ENCODE measurements at places on chromosomes 3 and 15. TPM values are rescaled to one million over a fixed set of nuclear protein-coding genes. Genes with fewer than 3 reads are reported as not detected.

DNA sequence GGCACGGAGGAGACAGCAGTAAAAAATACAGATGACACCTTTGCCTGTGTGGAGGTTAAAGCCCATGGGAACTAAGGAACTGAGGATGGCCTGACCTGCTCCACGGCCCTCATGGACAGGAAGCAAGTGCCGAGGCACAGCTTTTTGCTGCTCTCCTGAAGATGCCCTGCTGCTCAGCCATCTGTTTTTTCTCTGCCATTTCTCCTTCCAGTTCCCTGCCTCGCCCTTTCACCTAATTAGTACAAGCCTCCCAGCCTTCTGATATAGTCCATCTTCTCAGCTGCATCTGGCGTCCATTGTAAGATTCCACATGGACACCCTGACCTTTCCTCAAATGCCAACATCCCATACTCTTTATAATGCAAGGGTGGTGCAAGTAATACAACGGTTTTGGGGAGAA is 11.8 kb upstream of the CXCR6 start:
- no peak for DNase-seq

GRCh38 chr3:156389449-156389950 is 165.4 kb downstream of the SSR3 start:
- no peak for DNase-seq

GRCh38 chr3:49716169-49716568 is 3.3 kb downstream of the AMIGO3 start:
- no peak for DNase-seq

- DNase-seq, result no peak
Measured at GRCh38 chr3:115808244-115808643, 184.9 kb downstream of the GAP43 start.

- DNase-seq, result no peak
Measured at GRCh38 chr3:81651139-81651538, 110.3 kb downstream of the GBE1 start.

DNA sequence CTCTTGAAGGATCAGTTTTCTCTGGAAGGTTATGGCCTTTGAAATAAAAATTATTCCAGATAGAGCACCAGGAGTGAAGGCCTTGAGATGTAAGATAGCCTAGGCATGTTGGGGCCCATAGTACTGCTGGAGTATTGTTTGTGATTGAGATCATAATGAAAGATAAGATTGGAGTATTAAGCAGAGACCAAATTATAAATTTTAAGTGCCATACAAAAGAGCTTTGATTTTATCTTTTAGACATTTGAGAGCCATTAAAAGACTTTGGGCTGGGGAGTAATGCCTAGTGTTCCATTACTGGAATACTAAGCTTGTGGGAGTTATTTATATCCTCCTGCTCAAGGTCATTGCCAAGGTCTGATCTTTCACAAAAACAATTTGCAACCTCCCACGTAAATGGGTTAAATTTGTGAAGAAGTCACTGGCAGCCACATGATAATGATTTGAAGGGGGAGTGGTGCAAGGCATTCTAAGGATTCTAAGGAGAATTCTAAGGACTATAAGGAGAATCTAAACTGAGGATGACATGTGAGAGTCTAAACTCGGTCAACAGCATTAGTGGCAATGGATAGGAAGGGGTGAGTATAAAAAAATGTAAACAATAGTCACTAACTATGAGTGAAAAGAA is 12.8 kb downstream of the ELL3 start:
- DNase-seq, result no peak

- DNase-seq, result no peak
Measured at GRCh38 chr3:25040748-25041147, 387.3 kb upstream of the RARB start.

GRCh38 chr3:58034738-58035523 is 26.7 kb downstream of the FLNB start:
- DNase-seq, result no peak

DNA sequence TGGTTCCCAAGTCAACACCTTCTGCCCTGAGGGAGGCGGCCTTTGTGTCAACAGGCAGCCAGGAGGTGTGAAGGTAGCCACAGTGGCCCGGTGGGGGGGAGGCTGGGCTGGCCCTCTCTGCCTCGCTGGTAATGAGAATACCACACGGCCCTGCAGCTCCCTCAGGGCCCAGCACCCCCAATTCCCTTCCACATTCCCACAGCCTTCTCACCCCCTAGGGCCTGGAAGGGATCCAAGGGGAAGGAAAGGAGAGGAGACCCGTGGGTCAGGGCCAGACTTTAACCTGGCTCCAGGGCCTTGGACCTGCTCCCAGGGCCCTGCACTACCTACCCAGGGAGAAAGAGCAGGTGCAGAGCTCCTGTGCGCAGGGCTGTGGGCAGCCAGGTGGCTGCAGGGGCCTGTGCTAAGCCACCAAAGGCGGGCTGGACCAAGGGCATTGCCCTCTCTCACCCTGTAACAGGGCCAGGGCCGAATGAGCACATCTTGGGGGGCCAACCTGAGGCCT is 8.7 kb upstream of the MESP2 start:
- peak; percentile 51 for DNase-seq

- no peak for DNase-seq
Measured at GRCh38 chr3:32815841-32816438, 1.9 kb upstream of the TRIM71 start.

- no peak for DNase-seq
Measured at GRCh38 chr3:194374935-194375334, 5.4 kb upstream of the LRRC15 start.

- no peak for DNase-seq
Measured at GRCh38 chr3:52544937-52545336, 8.5 kb downstream of the UQCC5 start.

DNA sequence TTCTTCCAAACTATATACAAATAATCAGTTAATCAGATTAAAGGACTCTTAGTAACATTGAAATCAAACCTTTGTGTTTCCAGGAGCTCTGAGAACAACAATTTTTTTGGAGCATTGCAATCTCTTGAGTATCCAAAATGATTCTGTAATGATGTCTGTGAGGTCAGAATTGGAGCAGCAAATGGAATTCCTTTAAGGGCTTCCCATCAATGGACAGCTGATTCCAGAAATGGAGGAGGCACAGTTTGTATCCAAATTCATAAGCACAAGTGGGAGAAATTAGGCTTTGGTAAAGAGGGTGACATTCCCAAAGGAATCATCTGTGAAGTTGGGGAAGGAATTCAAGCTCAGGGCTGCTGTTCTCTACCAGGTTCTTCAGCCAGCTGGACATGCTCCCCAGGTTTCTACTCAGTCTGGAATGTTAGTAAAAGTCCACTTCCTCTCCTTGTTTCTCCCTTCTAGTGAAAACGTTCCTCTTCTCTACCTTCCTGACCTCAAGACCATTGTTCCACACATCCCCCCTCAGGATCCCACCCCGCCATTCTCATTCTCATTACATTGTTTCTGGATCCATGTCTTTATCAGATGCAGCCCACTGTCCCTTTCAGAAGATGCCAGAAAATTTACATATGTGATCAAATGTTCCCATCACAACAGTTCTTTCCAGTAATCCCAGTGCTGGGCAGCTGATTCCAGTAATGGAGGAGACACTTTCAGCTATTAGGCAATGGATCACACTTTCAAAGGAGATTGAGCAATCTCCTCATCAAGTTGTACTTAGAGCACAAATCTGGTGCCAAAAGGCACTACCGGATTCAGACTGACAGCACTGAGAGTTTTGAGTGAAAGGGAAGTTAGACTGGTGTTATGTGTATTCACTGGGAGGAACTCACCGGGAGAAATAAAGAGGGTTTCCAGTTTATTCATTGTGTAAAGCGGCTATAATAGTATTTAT is 391.3 kb upstream of the TPRG1 start:
- no peak for DNase-seq

DNA sequence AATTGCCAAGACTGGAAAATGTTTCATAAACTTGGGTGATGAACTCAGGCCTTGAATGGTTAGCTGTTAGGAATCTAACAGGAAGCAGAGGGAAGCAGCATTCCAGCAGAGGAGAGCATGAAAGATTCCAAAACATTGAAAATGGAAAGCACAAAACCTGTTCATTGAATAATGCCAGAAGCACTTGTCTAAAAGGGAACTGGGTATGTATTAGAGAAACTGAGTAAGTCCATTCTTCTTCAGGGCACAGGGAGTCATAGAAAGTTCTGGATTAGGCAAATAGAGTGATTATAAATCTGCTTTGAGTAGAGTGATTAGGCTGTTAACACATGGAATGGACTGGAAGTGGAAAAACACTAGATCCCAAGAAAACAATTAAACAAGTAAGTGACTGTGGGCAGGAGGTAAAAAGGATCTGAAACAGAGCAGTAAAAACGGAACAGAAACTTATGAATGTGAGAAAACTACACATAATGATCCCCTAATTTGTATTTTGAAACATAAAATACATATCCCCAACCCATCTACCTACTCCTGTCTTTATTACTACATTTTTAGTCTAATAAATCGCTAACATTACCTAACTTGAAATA is 343.4 kb downstream of the TBC1D5 start:
- DNase-seq, result no peak

DNA sequence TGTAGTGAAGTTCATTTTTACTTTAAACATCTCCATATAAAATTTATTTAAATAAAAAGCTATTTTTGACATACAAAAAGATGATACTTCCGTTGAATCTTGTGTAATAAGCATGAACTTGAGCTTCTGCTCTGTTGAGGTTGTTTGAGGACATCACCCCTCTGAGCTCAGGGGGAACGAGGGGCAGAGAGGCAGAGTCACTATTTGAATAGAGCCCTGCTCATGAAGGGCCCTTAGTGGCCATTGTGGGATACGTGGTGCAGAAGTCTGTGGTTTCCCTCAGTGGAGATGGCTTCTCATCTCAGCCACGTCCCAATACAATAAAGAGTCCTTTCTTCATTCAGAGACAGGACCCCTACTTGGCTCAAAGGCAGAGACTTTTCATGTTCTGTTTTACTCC is 10.6 kb downstream of the CEMIP start:
- DNase-seq, result no peak

GRCh38 chr15:95371664-95372063 is 958.8 kb upstream of the NR2F2 start:
- no peak for DNase-seq

GRCh38 chr3:141291559-141292355 is 60.1 kb downstream of the PXYLP1 start:
- no peak for DNase-seq

DNA sequence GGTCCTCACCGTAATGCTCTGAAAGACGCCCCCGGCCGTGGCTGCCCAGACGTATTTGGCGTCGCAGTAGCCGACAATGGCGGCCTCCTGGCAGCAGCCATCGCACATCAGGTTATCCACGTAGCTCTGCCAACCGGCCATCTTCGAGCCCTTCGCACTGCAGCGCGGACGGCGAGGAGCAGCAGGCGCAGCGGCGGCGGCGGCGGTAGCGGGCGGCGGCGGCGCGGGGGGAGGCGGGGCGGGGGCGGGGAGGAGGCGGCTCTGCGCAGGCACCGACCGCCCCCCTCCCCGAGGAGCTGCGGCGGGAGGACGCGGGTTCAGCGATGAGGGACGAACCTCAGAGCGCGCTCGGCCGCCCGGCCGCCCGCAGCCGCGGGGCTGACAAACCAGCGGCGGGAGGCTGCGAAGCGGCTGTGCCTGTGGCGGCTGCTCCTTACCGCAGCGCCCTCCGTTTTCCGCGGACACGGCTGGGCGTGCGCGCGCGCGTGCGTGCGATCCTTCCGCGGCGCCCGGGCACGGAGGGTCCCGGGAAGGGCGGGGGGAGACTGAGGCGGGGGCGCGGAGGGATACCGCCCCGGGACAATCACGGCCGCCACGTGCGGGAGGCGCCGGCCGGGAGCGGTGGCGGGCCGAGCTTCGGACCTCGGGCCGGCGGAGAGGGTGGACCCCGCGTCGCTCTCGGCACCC is at the start of gene PFN2:
TSS of gene PFN2 (minus strand) at position 180 of the 687 bp plus-strand sequence. CDS start at position 141, 39 bp downstream.
- DNase-seq, result peak; percentile 81

GRCh38 chr3:12479919-12480427 is 4.3 kb upstream of the TSEN2 start:
- DNase-seq, result peak; percentile 88

DNA sequence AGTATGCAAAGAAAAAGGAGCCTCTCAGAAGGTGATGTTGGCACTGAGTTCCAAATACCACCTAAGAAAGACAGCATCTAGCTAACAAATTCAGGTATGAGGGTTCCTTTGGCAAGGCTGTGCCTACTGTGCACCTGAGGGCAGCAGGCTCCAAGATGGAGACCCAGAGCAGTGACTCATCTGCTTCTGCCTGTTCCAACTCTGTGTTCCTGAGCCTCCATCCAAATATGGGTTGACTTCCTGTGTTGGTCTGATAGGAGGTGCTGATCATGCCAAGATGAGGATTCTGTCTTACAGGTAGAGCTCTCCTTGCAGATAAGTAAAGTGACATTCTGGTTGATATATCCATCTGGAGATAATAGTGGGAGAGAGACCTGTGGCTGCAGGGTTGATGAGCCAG is 26.0 kb downstream of the SV2B start:
- no peak for DNase-seq

- no peak for DNase-seq
Measured at GRCh38 chr3:100032243-100032642, 82.1 kb downstream of the FILIP1L start.

Gene GRAMD1C
- 19.5 TPM for total RNA-seq

Gene PSTPIP1
- total RNA-seq, result 4.4 TPM

Gene PLA2G4E
- 0.06 TPM for total RNA-seq

Gene BRPF1
- 14.3 TPM for total RNA-seq

Gene RBSN
- 18.2 TPM for total RNA-seq

Gene CPNE4
- 0.96 TPM for total RNA-seq
